Fibroblast of villous mesenchyme (primary cell): ENCODE measurements at places on chromosomes 2 and 18. TPM values are rescaled to one million over a fixed set of nuclear protein-coding genes. Genes with fewer than 3 reads are reported as not detected.

Gene C2orf81
- total RNA-seq, result 0.86 and 1.3 TPM in 2 replicates

Gene RGPD3
- total RNA-seq, result 0.32 and 0.43 TPM in 2 replicates

Gene LIMS3
- 5.8 and 14.2 TPM in 2 replicates for total RNA-seq

Gene DNAH6
- total RNA-seq, result under 0.01 TPM in 2 replicates

Gene CLEC4F
- not detected in 2 replicates for total RNA-seq

Gene SULT6B1
- total RNA-seq, result not detected in 2 replicates

Gene MRPS9
- 20.6 and 22.9 TPM in 2 replicates for total RNA-seq

Gene SRBD1
- 19.6 and 31.1 TPM in 2 replicates for total RNA-seq

Gene RIF1
- total RNA-seq, result 43.8 and 51.0 TPM in 2 replicates

Gene MYCN
- total RNA-seq, result under 0.01 and 0.32 TPM in 2 replicates

Gene KIAA1328
- total RNA-seq, result 6.0 and 7.7 TPM in 2 replicates

Gene PARD3B
- total RNA-seq, result 26.4 and 53.1 TPM in 2 replicates

Gene C2orf15
- not detected in 2 replicates for total RNA-seq

Gene HOXD1
- under 0.01 and 0.32 TPM in 2 replicates for total RNA-seq

Gene SERPINB3
- total RNA-seq, result not detected in 2 replicates

Gene HMSD
- 1.3 TPM in 2 replicates for total RNA-seq

Gene ZNF892
- total RNA-seq, result 4.2 and 5.6 TPM in 2 replicates

Gene FNDC4
- total RNA-seq, result 8.6 and 11.6 TPM in 2 replicates

Gene M1AP
- not detected in 2 replicates for total RNA-seq

Gene RBKS
- 1.3 TPM in 2 replicates for total RNA-seq

Gene OSR1
- 2.2 and 4.5 TPM in 2 replicates for total RNA-seq

Gene CYP26B1
- total RNA-seq, result under 0.01 and 0.43 TPM in 2 replicates
